Stimulated activated CD4-positive, alpha-beta T cell treated with anti-CD3 and anti-CD28 coated beads, Interleukin-15, amount 100 ng/mL, for 1 hour (primary cell): ENCODE measurements at places on chromosomes 12 and 14.

GRCh38 chr14:64704143-64704742 is at the start of gene PLEKHG3:
PLEKHG3 (plus strand) TSS chr14:64704424; CDS start chr14:64727632, 23,208 bp downstream.
- DNase-seq: no peak

GRCh38 chr14:63761351-63762117 is 33.7 kb upstream of the SGPP1 start:
- DNase-seq: no peak

DNA sequence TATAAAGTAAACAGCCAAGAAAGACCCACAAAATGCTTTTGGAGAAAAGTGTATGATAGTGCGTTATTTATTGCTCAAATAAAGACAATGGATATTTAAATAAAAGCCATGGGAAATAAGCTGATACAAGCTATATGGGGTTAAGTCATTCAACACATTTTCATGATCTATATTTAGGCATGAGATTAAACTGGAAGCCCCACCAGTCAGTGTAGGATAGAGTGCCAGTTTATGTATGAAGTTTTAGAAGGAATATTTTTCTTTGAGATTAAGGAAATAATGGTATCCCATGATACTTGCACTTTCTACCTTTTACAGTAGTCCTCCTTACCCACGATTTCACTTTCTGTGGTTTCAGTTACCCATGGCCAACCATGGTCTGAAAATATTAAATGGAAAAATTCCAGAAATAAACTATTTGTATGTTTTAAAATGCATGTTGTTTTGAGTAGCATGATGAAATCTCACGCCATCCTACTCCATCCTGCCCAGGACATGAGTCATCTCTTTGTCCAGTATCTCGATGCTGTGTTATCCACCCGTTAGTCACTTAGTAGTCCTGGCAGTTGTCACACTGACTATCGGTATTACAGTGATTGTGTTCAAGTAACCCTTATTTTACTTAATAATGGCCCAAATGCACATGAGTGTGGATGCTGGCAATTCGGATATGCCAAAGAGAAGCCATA is 22.3 kb downstream of the SYT1 start:
- DNase-seq: no peak

DNA sequence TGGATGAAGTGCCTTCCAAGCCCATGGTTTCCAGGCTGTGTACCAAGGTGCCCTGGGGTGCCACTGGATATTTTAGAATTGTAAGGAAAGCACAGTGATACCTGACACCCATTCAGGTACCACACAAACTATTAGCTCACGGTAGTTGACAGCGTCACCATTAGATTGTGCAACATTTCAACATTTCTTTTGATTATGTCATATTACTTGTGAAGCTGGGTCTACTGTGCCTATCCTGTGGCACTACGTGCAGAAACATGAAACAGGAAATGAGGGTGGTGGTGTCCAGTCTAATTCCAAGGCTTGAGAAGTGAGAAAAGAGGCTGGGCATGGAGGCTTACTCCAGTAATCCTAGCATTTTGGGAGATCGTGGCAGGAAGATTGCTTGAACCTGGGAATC is 75.5 kb upstream of the CPM start:
- no peak for DNase-seq

DNA sequence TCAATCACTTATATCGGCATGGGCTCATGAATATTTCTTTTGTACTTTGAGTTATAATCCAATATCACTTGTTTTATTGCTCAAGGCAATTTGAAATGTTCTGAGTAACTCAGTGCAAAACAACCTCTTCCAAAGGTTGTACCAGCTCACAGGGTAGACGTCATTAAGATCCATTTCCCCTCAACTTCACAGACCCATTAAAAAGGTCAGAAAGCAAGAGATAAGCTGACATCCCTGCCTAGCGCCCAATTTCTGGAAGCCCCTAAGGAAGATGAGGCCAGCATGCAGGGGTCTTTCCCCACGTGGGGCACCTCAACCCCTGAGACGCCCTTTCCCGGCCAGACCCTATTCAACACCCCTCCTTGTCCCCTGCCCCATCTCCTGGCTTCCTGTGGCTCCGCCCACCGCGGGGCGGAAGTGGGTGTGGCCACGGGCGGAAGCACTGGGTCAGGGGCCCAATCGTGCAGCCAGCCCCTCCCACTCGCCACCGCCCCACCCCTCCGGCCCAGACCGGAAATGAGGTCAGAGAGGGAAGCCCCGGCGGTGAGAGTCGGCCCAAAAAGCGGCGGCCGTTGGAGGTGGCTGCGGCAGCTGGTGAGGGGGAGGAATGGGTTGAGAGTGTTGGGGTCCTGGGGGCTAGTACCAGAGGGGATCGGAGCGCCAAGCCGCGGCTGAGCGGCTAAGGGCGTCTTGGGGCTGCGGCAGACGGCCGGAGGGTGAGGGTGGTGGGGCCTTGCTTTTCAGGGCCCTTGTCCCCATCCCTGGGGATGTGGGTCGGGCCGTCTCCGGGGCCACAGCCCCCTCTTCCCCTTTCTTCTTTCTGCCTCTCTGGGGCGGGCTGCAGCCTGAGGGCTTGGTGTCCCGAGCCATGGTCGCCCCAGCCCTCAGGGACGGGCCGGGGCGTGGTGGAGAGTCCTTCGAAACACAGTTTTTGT is at the start of gene GPATCH2L:
Gene GPATCH2L (plus strand): TSS at position 525 of the 935 bp plus-strand sequence. CDS start 2,442 bp downstream, outside the sequence.
- DNase-seq: peak; percentile 95

DNA sequence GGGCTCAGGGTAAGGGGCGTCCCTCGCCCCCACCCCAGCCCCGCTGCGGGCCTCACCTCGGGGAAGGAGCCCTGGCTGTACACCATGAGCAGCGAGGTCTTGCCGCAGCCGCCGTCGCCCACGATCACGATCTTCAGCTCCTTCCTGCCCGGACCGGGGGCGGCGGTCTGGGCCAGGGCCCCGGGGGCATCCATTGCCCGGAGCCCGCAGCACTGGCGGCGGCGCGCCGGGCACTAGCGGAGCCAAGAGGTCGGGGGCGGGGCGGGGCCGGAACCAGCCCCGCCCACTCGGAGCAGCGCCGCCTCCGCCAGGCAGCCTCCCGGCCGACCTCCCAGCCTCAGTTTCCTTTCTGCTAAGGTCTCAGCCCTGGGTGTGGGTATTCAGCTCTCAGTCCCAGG is at the start of gene RHOF:
Gene RHOF (minus strand): TSS at position 249 of the 398 bp plus-strand sequence. CDS start 55 bp downstream, at position 194.
- peak; percentile 63 for DNase-seq

GRCh38 chr12:68468036-68468435 is 135.9 kb upstream of the MDM1 start:
- DNase-seq: no peak

DNA sequence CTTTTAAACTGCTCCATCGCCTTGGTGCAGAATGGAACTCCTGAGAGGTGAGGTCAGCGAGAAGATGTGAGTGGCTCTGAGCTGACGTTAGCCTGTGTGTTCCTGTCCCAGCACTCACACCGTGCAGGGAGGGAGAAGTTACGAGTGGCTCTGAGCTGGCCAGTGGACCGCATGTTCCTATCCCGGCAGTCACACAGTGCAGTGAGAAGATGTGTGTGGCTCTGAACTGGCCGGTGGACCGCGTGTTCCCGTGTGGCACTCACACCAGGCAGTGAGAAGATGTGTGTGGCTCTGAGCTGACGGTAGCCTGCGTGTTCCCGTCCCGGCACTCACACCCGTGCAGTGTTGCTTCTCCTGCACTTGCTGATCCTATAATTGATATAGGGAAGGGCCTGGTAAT is 59.9 kb downstream of the VCPKMT start:
- DNase-seq: no peak
